ENCODE measurements at places on chromosomes 2 and 18. TPM values are rescaled to one million over a fixed set of nuclear protein-coding genes. Genes with fewer than 3 reads are reported as not detected.

- no peak for DNase-seq
Measured at GRCh38 chr2:206289391-206289790, 14.9 kb downstream of the ZDBF2 start.

DNA sequence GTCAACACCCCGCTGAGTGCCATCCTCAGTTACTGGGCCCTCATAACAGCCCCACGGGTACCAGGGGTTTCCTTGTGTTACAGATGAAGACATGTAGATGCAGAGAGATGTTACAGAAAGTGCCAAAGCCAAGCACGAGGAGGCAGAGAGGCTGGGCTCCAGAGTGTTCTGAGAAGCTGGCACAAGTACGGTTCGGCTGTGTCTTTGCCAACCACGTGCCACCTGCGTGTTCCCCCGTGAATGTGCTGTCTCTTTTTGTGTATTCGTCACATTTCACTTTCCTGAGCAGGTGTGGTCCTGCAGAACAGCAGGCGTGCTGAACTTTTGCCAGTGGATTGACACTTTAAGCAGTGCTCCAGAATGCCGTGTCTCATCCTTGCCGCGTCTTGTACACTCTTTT, 124.6 kb downstream of the NCK2 start:
- DNase-seq, result no peak

DNA sequence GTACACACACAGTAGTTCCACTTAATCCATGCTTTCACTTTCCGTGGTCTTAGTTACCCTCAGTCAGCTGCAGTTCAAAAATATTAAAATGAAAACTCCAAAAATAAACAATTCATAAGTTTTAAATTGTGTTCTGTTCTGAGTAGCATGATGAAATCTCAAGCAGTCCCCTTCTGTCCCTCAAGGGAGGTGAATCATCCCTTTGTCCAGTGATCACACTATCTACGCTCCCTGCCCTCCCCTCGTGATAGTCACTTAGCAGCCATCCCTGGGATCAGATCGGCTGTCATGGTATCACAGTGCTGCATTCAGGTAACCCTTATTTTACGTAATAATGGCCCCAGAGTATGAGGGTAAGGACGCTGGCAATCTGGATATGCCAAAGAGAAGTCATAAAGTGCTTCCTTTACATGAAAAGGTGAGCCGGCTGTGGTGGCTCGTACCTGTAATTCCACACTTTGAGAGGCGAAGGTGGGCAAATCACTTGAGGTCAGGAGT, 5.8 kb upstream of the RTN4 start:
- no peak for DNase-seq

GRCh38 chr18:79790996-79791972, 6.5 kb upstream of the KCNG2 start:
- DNase-seq, result no peak

The LIMS4 gene
- total RNA-seq, result not detected

The MC4R gene
- not detected for total RNA-seq
